ENCODE measurements at places on chromosomes 6 and 20.

GRCh38 chr20:48620154-48620506, 207.7 kb downstream of the PREX1 start:
- DNase-seq = no peak

DNA sequence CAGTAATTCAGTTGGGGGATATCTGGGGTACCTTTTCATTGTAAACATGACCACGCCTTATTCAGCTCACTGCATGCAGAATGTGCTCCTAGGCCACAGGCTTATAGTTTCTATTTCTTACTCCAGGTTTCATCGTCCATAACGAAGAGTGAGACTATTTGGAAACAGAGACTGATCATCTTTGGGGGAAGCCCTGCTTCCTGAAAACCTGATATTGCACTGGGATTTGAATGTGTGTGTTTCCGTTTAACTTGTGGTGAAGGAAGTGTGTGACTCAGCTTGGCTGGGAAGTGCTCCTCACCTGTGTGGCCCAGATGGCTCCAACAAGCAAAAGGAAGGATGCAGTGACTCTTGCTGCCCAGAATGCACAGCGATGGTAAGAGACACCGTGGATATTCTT, 19.6 kb upstream of the LTV1 start:
- DNase-seq = no peak

DNA sequence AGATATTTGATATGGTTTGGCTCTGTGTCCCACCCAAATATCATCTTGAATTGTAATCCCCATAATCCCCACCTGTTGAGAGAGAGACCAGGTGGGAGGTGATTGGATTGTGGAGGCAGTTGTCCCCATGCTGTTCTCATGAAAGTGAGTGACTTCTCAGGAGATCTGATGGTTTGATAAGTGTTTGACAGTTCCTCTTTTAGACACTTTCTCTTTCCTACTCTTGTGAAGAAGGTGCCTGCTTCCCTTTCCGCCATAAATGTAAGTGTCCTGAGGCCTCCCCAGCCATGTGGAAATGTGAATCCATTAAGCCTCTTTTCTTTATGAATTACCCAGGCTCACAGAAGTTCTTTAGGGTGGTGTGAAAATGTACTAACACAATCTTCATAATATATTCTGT, 1404.0 kb upstream of the ADGRB3 start:
- DNase-seq = no peak

GRCh38 chr6:110282412-110282811, 75.7 kb downstream of the METTL24 start:
- DNase-seq = peak; percentile 50

- DNase-seq = no peak
These were observed 91.5 kb upstream of the GCM1 start for GRCh38 chr6:53240139-53240538.

DNA sequence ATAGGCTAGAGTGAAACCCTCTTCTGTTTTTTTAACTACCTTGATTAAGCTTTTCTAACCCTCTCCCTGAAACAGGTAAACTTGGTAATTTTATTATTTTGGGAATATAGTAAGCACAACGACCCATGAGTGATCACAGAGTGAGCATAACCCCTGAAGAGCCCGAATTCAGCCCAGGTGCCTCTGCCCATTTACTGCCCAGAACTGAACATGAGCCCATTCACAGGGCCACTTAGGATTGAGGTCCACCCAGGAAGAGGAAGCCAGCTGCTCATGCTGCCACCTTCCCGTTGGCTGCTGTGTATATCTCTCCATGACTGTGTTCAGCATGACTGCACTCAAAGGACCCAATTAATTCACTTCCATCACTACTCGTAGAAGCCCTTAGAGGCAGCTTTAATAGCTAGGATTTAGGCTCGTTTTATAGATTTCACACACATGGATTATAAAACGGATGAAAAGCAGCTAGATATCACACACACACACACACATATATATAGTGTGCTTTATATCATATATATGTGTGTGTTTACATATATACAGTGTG, 8.3 kb upstream of the PDE10A start:
- no peak for DNase-seq

- no peak for DNase-seq
These were observed 39.1 kb upstream of the DDR1 start for GRCh38 chr6:30845183-30845582.

DNA sequence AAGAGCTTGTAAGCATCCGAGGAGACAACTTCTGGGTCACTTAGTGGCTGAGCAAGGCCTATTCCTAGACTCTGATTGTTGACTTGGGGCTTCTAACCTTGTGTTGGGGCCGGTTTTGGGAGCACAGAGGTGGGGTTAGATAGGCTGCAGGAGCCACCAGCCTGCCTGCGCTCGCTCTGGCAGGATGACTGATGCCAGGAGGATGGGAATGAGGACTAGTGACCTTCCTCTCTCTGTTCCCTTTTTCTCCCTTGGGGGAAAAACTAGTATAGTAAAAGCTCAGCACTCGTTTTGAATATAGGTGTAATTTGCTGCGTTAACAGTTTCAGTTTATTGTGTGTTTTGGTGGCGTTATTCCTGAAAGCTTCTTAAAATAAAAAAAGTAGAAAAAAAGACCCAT, 141.5 kb downstream of the ARID1B start:
- no peak for DNase-seq

DNA sequence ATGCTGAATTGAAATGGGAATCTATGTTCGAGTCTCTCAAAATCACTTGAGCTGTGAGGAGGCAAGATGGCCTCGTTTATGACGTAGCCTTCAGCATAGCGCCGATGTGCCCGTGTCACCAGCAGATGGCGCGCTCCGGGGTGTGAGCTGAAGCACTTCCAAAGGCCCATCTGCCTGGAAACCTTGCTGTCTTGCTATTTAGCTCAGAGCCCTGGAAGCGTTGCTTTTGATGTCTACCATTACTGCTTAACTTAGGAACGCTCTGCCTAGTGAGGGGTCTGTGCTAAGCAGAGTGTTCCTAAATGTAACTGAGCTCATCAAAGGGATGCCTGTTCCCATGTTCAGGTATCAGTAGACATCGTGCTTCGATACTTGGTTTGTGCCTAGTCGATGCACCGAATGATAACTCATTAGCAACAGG, 67.7 kb downstream of the SYCP2L start:
- no peak for DNase-seq

- DNase-seq = no peak
These were observed 5.5 kb upstream of the NPBWR2 start for GRCh38 chr20:64112691-64113443.

GRCh38 chr20:48669946-48670605, 157.7 kb downstream of the PREX1 start:
- no peak for DNase-seq

DNA sequence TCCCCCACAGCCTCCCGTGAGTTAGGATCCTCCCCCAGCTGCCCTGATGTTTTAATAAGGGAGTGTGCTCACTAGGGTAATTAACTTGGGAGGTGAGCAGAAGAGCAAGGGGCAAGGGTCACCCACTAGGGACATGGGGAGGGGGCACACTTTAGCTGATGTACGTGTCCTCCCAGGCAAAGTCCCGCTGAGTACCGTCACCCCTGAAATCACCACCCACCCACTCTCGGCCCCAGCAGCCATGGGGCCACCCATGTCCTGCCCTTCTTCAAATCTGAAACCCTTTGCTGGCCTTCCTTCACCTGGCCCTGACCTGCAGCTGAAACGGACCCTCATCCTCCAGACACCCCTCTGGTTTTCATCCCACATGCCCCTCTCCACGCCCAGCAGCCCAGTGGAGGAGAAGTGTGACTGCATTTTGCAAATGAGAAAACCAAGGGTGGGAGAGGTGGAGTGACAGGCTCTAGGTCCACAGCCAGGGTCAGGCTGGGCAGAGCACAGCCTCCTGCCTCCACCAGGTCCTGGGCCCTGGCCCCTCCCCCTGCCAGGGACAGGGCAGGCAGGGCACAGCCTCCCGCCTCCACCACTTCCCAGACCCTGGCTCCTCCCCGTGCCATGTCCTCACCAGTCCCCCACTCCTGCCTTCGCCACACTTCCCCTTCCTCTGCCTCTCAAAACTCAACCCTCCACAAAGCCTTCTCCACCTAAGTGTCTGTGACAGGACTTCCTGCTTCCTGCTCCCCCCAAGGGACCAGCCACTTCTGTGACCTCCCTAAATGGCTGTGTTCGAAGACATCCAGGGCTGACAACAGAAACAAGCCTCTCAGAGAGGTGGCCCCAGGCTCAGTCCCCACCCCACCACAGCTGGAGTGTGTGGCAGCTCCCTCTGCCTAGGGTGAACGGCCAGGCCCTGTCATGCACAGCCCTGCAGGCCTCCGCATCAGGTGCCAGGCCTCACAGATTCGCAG, 15.1 kb downstream of the ACSS1 start:
- DNase-seq = no peak

DNA sequence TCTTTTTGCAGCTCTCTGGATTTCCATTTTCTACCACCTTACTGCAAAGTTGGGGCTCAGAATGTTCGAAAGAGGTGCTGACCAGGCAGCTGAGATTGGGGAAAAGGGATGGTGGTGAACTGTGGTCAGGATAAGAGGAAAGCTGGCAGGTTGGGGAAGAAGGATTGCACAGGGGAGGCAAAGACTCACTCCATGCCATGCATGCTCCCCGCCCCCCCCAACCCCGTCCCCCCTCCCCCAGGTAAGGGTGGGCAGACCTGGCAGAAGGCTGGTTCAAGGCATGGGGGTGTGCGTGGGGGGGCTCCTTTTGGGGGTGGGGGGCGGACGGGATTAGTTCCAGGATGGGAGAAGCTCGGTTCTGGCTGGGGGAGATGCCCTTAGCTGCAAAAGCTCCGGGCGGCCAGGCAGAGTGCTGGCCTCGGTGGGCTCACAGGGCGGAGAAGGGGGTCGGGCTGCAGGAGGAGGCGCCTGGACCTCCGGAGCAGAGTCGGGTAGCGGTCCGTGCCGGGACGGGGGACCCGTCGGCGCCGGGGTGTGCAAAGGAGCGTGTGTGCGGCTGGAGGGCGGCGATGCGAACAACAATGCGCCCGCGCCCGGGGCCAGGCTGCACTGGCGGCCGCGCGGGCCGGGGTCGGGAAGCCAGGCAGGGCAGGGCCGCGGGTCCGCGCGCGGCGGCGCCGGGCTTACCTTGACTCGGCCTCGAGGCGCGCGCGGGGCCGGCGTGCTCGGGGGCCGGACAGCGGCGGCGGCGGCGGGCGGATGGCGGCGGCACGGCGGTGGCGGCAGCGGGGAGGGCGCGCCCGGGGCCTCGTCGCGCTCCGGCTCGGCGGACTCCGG, 880 bp downstream of the ADNP start:
- no peak for DNase-seq

GRCh38 chr6:10617008-10617696, 77.3 kb downstream of the C6orf52 start:
- DNase-seq = no peak

DNA sequence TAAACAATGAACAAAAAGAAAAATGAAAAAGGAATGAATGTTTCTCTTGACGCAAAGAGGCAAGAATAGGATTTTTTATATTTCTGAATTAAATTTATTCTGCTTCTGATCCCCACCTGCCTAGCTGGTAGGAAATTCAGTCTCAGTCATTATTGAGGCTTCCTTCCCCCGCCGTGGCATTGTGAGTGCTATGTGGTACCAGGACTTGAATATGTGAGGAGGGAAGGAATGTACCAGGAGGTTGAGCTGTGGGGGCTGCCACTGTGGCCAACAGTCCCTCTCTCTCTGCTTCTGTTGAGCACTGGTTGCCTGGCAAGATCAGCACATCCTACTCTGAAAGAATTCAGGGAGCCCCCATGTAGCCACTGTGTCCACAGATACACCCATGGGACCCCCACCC, 368.1 kb upstream of the JARID2 start:
- DNase-seq = no peak

DNA sequence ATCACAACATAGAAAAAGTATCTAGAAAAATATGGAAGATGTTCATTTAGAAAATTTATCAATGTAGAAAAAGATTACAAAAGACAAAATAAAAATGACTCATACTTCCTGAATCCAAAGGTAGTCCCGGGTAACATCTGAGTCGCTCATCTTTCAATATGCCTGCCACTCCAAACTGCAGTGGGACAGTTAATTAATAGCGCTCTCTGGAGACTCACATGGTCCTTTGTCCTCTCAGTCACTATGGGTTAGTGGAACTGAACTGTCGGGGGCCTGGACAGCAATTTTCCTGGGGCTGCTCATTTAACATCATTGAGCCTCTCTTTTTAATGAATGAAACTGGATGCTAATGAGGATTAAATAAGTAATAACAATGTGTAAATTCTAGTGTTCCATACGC, 103.4 kb downstream of the MAP3K4 start:
- DNase-seq = no peak

- DNase-seq = no peak
These were observed 10.8 kb downstream of the SLC52A3 start for GRCh38 chr20:757506-757905.

- no peak for DNase-seq
These were observed 211.3 kb downstream of the ARID1B start for GRCh38 chr6:156988276-156989158.

DNA sequence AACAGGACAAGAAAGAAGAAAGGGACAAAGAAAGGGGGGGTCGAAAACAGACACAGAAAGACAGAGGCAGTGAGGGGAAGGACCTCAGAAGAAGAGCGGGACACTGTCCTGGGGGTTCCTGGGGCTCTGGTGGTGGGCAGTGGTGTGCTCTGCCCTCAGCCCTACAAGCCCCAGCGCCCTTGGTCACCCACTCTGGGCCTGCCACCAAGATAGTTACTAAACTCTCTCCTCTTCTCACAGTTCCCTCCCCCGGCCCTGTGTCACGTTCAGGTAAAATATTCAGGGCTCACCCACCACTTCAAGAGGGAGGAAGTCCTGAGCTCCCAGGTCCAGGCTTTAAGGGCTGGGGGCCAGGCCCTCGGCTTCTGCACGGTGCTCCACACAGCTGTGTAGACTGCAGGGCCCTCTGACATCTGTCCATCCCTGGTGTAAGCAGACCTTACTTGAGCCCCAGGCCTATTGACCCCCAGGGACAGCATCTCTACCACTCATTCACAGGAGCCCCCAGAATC, 87.4 kb downstream of the MRPL14 start:
- no peak for DNase-seq

GRCh38 chr20:52864916-52865605, 107.1 kb upstream of the TSHZ2 start:
- no peak for DNase-seq

DNA sequence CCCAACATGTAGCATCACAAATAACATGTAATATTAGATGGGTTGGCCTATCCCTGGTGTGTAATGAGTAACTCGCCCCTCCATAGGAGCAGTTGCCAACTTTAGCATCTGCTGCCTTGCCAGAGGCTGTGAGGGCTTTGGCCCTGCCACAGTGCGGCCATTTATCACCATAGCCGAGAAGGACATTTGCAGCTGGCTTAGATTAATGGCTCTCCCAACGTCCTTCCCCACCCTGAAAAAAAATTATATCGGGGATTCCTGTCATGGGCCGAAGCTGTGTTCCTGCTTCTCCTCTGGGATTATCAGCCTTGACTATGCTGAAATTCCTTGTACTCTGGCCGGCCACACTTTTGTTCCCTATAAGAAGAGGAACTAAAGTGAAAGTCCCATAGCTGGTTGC, 7.6 kb upstream of the ADIG start:
- no peak for DNase-seq
